Right lung (tissue), 10 donors: ENCODE measurements at places on chromosomes 16 and 17. TPM values are rescaled to one million over a fixed set of nuclear protein-coding genes. Genes with fewer than 3 reads are reported as not detected.
A peak's percentile ranks its signal among the peaks of the same experiment; 100 is the strongest.

GOSR1 gene
- 50.8 TPM for polyA plus RNA-seq

TAC4 gene
- polyA plus RNA-seq = 0.69 TPM

KRTAP2-3 gene
- polyA plus RNA-seq = not detected

DNA sequence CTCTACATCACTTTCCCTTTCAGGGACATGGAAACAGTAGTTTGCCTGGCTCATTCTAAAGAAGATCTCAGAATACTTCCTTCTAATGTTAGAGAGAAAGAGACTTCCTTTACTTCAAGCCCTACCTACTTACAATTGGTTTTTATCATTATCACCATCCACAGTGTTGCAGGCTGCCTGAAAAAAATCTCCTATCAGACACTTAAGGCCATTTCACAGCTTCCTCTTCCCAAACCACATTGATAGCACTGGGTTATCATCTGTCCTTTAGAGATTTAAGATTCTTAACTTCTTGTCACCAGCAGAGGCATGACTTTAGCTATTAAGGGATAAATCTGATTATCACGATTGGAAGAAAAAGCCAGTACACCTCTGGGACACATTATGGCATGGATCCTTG, 178.5 kb upstream of the TBX2 start:
- no peak for DNase-seq

MEFV gene
- 0.47 TPM for polyA plus RNA-seq

SLC6A2 gene
- 0.13 TPM for polyA plus RNA-seq

DNA sequence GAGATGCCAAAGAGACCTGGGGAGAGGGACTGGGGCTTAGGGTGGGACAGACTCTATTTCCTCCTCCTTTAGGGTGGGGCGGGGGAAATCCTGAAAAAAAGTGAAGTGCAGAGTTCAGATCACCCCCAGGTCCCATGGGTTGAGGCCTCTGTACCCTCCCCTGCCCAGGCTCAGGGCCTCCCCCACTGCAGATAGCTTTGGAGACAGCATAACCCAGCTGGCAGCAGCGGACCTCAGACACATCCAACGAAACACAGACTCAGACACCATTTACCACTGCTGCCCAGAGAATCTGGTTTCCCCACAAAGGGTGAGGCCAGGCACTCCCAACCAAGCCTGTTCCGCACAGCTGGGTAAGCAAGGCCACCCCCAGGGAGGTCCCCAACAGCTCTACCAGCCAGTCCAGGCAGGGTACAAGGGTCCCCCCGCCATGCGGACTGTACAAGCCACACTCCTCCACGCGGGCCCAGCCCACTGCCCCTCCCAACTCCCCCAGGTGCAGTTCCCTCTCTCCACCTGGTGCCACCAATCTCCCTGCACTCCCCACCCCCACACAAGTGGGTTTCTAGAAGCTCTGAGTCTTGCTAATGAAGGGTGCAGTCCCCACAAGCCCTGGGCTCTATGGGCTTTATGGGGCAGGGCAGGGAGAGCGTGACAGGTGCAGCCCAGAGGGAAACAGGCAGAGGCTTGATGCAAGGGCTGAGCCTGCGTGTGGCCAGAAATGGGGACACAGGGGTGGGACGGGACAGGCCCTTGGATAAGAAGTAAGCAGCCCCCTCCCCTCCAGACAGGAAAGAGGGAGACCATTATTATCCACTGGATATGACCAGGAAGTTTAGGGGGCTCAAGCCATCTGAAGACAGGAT, 8.9 kb downstream of the RHBDF2 start:
- no peak for DNase-seq

DNA sequence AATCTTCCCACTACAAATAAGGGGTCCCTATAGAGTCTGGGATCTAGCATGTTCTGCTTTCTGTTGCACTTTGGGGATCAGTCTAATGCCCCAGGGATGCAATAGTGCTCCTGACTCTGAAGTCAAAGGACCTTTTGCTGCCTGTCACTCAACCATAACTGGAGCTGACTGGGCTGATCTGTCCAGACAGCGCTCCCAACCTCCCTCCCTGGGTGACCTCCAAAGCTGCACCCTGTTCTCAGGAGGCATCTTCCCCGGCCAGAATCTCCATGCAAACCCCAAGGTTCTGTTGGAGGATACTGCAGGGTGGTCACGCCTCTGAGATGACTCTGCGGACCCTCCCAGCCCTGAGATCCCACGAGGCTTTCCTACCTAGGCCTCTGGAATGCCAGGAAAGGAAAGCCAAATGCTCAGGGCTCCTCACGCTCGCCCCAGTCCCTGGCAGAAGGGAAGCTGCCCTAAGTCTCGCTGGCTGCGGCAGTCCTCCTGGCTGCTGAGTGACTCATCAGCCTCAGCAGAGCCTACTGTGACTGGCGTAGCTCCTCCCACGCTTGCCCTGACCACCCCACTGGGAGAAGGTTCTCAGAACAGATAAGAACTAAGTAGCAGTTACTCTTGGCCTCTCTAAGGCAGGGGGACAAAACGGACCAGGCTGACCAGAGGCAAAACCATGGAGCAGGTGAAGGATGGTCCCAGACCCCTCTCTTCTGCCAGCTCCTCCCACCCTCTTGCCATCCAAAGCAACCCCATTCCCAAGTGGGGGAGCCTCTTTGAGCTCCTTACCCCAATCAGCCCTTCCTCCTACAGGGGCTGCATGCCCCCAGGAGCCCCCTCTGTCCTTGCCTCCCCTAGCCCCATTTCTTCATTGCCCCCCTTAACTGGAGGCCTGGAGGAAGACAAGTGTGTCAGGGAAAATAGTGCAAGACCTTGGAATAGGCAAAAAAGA, 124.1 kb upstream of the TNRC6C start:
- no peak for DNase-seq

- no peak for DNase-seq
Observed at GRCh38 chr17:6429266-6429665, 5.7 kb downstream of the AIPL1 start.

- DNase-seq = no peak
Observed at GRCh38 chr17:76561332-76561731, 21.5 kb downstream of the PRCD start.

GRCh38 chr17:9402590-9403199, 172.9 kb downstream of the STX8 start:
- no peak for DNase-seq

TERB1 gene
- 0.05 TPM for polyA plus RNA-seq

- DNase-seq = no peak
Observed at GRCh38 chr17:72099919-72100318, 20.9 kb upstream of the SOX9 start.

- DNase-seq = no peak
Observed at GRCh38 chr17:5241861-5242671, 7.4 kb upstream of the SCIMP start.

- no peak for DNase-seq
Observed at GRCh38 chr17:17826342-17826713, 10.5 kb downstream of the SREBF1 start.

DNA sequence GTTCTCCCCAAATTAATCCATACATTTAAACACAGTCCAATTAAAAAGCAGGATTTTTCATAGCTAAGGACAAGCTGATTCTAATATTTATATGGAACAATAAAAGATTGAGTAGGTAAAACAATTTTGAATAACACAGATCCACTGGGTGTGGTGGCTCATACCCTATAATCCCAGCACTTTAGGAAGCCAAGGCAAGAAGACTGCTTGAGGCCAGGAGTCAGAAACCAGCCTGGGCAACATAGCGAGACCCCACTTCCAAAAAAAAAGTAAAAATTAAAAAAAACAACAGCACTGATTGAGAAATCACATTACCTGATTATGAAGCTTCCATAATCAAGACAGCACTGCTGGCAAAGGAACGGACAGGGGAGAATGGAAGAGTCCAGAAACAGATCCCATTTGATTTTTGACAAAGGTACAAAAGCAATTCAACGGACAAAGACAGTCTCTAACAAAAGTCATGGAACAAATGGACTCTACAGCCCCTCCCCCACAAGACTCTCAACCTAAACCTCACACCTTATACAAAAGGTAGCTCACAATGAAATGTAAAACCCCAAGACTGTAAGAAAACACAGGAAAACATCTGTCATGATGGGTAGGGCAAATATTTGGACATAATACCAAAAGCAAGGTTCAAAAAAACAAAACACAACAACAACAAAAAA, 17.9 kb downstream of the USP7 start:
- DNase-seq = no peak

GRCh38 chr16:86651823-86652222, 73.5 kb downstream of the FOXL1 start:
- no peak for DNase-seq

GRCh38 chr16:48321317-48322036, 63.7 kb downstream of the SIAH1 start:
- DNase-seq = no peak

GRCh38 chr16:69150146-69150865, 17.9 kb downstream of the UTP4 start:
- DNase-seq = peak; percentile 82

C17orf67 gene
- polyA plus RNA-seq = 3.3 TPM

DNA sequence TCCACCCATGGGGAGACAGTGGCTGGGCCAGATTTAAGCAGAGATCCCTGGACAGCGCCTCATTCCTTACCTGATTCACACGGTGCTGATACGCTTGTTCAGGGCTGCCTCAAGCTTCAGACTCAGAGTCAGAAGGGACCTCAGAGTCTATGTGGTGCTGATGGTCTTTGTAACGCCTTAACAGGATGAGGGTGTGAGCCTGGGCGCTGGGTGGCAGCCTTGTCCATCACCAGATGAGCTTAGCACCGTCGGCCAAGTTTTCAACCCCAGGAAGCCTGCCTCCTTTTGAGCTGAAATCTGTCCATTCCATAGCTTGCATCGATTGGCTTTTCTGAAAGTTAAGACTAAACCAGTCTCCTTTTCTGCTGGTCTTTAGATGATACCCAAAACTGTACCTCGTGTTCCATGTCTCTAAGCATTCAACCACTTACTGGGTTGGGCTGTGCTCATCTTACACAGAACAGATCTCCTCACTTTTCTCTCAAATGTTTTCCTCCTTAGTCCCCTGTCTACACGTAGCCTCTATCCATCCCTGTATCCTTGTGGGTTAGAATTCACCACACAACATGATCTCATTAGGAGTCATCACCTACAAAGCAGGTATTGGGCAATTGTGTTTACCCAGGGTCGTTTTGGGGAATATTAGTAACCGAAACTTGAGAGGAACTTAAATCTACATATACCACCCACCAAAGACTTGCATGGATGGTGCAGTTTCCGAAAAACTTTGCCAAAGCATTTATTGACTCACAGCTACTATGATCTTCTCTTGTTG, 573.4 kb downstream of the CDH13 start:
- DNase-seq = no peak

IGF2BP1 gene
- 28.9 TPM for polyA plus RNA-seq

HASPIN gene
- 3.8 TPM for polyA plus RNA-seq

KRTAP4-6 gene
- not detected for polyA plus RNA-seq

DNA sequence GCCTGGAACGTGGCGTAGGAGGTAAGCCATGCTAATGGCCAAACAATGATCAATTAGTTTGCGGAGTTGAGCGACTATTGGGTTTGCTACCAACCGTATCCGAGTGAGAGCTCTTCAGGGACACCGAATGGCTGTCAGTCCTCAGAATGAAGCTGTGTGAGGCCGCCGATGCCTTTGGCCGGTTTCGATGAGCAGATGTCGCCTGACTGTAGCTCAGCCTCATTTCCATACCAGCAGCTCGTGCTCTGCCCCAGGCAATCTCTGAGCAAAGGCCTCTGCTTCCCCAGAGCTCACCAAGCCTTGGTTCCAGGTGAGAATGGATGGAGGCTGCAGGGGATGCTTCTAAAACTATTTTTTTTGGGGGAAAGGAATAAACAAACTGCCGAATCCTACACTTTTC, 111.7 kb upstream of the HS3ST4 start:
- DNase-seq = no peak

GRCh38 chr16:64469906-64470702, 651.8 kb downstream of the CDH11 start:
- no peak for DNase-seq

PAFAH1B1 gene
- polyA plus RNA-seq = 154 TPM

DNA sequence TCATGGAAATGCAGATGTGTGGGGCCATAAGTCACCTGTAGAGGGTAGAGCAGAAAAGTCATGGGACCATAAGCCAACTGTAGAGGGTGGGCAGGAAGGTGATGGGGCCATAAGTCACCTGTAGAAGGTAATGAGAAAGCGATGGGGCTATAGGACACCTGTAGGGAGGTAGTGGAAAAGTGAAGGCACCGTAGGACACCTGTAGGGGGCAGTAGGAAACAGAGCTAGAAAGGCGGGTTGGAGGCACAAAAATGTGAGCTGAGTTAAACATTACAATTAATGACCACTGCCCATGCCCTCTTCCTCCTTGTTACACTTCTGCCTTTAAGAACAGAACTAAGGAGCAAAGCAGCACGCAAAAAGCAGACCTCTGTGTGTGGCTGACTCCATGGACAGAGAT, 150.1 kb downstream of the SHISA6 start:
- no peak for DNase-seq

DNA sequence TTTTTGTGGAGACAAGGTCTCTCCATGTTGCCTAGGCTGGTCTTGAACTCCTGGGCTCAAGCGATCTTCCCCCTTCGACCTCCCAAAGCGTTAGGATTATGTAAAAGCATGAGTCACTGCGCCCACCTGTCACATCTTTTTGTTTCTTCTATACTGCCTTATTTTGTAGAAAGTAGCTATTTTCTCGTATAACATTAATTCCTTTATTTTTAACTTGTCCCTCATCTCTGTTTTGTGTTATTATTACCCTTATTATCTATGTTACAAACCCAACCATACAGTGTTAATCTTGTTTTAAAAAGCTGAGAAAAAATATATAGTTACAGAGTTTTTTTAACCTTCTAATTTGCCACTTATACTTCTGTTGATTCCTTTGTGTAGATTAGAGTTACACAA, 1.4 kb upstream of the TXNDC11 start:
- DNase-seq = no peak

C17orf78 gene
- polyA plus RNA-seq = 0.26 TPM

C17orf100 gene
- polyA plus RNA-seq = 6.5 TPM

TMEM238L gene
- 0.36 TPM for polyA plus RNA-seq

DNA sequence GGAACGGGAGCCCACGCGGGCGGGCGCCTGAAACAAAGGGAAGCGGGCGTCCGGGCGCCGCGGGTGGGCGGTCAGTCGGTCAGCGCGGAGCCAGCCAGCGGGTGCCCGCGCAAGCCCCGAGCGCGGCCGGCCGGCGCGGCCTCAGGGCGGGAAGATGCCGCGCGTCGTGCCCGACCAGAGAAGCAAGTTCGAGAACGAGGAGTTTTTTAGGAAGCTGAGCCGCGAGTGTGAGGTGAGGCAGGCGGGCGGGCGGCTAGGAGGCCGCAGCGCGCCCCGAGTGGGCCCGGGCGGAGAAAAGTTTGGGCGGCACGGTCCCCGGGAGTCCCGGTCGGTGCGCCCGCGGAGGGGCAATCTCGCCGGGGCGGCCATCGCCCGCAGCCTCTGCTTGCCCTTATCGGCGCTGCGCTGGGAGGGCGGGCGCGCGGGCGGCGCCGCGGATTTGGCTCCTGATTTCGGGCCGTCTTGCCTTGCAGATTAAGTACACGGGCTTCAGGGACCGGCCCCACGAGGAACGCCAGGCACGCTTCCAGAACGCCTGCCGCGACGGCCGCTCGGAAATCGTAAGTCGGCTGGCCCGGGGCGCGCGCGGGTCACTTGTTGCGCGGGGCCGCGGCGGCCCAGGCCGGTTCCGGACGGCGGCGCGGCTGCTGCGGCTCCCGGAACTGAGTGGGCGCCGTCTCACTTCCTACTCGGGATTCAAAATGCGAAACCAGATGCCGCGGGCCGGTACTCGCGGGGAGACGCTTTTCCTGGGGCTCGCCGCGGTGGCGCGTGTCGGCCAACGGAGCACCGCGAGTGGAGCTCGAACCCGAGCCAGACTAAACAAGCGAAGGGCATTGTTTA, 526 bp downstream of the CBFB start:
- no peak for DNase-seq

ZNF287 gene
- 9.1 TPM for polyA plus RNA-seq

NDUFAF8 gene
- 41.5 TPM for polyA plus RNA-seq
